ENCODE measurements at places on chromosomes 6 and 20. TPM values are rescaled to one million over a fixed set of nuclear protein-coding genes. Genes with fewer than 3 reads are reported as not detected.

RAET1L gene
- not detected for total RNA-seq

CD164 gene
- 115 TPM for total RNA-seq

BMP6 gene
- total RNA-seq, result 2.8 TPM

PDE7B gene
- 1.7 TPM for total RNA-seq

TFEB gene
- total RNA-seq, result 1.6 TPM

ID4 gene
- 4.3 TPM for total RNA-seq

GSTA2 gene
- total RNA-seq, result 0.37 TPM

MEP1A gene
- total RNA-seq, result 0.08 TPM

DNA sequence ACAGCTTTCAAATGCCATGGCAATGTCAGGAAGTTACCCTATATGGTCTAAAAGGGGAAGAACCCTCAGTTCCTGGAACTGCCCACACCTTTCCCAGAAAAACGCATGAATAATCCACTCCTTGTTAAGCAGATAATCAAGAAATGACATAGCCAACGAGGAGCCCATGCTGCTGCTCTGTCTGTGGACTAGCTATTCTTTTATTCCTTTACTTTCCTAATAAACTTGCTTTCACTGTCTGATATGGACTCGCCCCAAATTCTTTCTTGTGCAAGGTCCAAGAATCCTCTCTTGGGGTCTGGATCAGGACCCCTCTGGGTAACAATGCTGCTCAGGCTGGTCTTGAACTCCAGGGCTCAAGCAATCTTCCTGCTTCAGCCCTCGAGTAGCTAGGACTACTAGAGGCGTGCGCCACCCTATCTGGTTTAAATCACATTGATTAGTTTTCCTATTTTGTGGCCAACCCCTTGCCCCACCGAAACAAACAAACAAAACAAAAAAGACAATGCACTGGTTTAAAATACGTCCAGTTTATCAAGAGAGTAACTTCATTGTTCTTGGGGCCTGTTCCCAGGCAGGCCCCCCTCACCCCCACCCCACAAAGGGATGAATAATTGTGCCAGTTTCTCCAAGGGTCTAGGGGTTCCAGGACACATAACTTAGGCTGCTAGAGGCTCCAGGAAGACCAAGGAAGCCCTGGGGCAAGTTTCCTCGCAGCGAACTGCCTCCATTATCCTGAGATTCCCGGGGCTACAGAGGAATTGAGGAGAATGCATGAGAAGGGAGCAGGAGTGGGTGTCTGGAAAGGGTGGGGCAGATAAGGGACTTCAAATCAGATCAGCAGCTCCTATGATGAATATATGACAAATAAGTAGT is 10.1 kb upstream of the AKAP12 start:
- no peak for DNase-seq

- DNase-seq, result peak; percentile 45
These were observed 67.5 kb downstream of the MACROD2 start for GRCh38 chr20:14062786-14063185.

- no peak for DNase-seq
These were observed 197.6 kb downstream of the DLL1 start for GRCh38 chr6:170093276-170093657.

- DNase-seq, result no peak
These were observed 23.8 kb upstream of the LAMP5 start for GRCh38 chr20:9490631-9491030.

DNA sequence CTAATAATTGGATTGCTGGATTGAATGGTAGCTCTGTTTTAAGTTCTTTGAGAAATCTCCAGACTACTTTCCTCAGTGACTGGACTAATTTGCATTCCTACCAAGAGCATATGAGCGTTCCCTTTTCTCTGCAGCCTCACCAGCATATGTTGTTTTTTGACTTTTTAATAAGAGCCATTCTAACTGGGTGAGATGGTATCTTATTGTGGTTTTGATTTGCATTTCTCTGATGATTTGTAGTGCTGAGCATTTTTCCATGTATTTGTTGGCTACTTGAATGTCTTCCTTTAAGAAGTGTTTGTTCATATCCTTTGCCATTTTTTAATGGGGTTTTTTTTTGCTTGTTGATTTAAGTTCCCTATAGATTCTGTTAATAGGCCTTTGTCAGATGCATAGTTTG is 94.7 kb upstream of the AHI1 start:
- DNase-seq, result no peak

DNA sequence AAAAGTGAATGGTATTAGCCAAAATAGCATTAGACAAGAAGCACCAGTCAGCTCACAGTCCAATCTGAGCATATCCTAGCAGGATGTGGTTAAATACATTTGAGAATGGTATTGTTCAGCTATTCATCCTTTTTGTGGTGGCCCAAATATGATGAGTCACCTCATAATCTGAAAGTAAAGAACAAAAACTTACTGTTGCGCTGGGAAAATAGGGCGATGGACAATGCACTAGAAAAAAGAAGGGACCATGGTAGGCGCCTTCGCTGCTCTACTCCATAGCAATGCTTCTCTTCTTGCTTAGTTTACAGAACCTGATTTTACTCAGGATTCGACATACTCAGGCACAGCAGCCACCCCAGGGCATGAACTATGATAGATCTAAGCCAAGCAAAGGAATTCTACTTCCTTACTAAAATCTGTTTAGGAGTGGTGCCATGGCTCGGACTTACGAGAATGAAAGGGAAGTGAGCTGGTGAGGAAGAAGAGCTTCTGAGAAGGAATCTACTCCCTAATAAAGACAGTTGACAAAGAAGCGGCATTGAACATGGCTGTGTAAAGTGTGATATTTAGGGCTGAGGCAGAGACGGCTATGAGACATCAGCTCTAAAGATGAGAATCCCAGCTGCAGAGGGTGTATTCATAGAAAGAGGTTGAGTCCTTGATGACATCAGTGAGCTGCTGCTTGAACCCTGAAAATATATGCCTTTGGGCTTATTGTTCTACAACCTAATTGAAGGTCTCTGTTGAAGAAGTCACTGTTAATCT is 16.6 kb upstream of the FBXO9 start:
- DNase-seq, result peak; percentile 85

- no peak for DNase-seq
These were observed 5.1 kb downstream of the TP53RK start for GRCh38 chr20:46683939-46684750.

- no peak for DNase-seq
These were observed 7.8 kb downstream of the QRSL1 start for GRCh38 chr6:106637051-106637716.
